Activated CD4-positive, alpha-beta T cell treated with anti-CD3 and anti-CD28 coated beads, Interleukin-2, amount 10 ng/mL, durations not matched to agents 7 days and 5 days (primary cell): ENCODE measurements at places on chromosomes 12 and 14.

DNA sequence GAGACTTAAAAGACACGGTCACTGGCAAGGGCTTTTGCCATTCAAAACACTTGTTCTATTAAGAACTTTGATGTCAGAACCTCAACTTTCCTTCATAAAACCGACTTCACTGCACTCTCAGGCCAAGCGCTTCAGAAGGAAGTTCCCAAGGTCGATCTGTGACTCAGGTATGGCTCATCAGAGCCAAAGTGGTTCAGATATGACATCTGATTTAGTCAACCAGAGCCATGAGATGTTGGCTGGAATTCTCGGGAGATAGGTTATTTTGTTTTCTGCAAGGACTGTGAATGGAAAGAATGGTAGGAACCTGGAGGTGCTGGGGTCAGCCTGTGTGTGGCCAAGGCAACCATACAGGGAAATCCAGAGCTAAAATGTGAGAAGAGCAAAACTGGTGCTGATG, 445.6 kb downstream of the GLT1D1 start:
- DNase-seq: no peak

GRCh38 chr12:132503618-132504204, 13.8 kb downstream of the FBRSL1 start:
- DNase-seq: no peak

DNA sequence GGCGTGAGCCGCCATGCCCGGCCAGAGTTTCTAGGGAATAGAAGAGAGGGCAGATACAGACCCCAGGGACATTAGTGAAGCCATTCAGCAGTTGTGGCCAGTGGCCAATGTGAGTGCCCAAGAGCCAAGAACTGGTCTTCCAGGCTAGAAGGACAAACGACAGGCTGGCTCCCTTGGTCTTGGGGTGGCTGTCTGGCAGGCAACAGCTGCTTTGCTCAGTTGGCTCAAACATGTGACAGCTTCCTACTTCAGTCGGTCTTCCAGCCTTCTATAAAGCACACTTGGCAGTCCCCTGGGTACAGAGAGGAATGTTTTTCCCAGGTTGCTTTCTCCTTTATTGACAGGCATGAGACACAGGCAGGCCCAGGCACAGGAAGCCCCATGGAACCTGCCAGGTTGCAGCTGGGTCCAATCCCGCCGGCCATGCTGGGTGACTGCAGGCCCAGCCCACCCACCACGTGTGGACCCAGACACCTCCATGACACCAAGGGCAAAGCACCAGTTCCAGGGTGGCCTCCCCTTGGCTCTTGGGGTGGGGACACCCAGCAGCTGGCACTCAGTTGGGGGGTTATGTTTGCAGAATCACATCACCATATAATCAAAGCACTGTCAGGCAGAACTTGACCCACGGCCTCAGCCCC, 15.4 kb downstream of the CHGA start:
- no peak for DNase-seq

DNA sequence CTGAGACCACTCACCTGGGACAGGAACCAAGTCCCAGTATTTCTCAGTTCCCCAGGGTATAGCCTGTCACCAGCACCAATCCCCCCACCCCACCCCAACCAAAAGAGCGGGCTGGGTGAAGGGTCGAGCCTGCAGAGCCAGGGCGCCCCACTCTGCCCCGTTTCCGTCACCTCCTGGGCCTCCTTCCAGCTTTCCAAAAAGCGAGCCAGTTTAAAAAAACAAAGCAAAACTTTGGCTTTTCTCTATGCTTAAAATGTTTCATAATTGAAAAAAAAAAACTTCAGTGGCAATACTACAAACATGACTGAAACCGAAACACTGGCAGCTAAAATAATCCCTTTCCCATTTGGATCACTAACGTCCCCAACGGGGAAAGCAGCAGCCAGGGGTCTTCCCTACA, 7.5 kb downstream of the CAMKK2 start:
- no peak for DNase-seq

GRCh38 chr12:108850854-108851573, 6.4 kb downstream of the SSH1 start:
- DNase-seq: no peak

DNA sequence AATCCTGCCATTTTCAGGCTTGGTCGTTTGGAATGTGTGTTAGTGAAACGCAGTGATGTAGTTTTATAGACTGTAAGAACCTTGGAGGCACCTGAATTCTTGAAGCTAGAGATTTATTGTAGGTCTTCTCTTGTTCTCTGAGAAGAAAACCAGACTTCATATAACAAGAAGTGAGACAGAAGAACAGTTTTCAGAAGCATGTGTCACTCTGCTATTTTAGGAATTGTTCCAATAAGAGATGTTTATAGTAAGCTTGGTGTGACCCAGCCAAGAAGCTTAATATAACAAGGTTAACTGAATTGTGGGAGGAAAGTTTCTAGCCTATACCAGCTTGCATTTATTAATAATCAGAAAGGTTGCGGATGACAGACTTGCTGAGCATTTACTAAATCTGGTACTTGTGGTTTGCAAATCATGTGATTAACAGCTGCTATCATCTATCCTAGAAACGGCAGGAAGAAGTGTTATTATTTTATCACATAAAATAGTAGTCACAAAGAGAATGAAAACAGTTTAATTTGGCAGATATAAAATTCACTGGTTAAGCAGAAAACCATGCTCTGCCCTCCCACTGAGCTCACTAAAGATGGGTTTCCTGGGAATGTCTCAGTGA, 49.2 kb upstream of the BCAT1 start:
- DNase-seq: no peak

DNA sequence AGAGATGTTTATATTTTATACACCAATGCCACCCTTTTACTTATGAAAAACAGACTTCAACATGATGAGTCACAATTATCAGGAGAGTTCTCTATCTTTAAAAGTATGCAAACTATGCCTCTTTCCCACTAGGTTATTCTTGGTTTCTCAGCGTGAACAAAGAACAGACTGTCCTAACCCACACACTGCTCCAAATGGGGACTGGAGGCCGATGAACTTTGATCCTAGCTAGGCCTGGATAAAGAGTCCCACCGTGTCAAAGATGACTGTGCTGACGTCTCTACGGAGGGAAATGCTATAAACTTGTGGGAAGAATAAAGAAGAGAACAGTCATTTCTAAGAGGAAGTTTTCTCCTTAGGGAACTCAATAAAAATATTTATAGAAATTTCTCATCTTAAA, 160.1 kb downstream of the EPS8 start:
- no peak for DNase-seq

- DNase-seq: no peak
Observed at GRCh38 chr12:56670836-56671235, 17.2 kb downstream of the PTGES3 start.

DNA sequence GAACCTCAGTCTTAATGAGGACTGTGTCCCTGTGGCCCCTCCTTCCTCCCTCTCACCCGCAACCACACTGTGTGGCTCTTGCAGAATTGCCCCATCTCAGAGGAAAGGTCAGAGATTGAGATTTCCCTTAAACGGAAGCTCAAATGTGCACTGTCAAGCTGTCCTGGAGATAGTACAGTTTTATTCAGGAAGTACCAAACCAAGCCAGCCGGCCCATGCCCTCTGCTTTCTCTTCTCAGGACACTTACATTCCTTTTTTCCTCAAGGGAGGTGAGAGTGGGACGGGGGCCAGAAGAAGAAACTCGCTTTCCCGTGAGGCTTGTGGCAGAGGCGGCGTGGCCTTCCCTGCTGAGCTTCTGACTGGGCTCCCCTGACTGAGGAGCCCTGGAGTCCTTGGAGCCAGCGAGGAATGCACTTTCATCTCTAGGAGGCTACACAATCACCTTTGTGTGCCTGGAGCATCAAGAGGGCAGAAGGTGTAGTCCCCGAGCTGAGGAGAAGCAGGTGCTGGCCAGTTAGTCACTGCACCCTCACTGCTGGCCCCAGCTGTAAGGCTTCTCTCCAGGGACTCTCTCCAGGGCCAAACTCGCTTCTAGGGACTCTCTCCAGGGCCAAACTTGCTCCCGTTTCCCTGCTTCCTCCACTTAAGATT, 24.1 kb upstream of the ATP2A2 start:
- no peak for DNase-seq

- DNase-seq: no peak
Observed at GRCh38 chr14:102939820-102940561, 17.5 kb downstream of the AMN start.
